ENCODE measurements at places on chromosomes 5 and 9. TPM values are rescaled to one million over a fixed set of nuclear protein-coding genes. Genes with fewer than 3 reads are reported as not detected.

The FBP1 gene
- 5.1 TPM for total RNA-seq

The HMCN2 gene
- 20.7 TPM for total RNA-seq

The OR2Y1 gene
- not detected for total RNA-seq

The TMEM174 gene
- not detected for total RNA-seq

The PCA3 gene
- 0.20 TPM for total RNA-seq

The ST8SIA4 gene
- total RNA-seq = 10.9 TPM

The IL4 gene
- not detected for total RNA-seq

The MLLT3 gene
- total RNA-seq = 16.9 TPM

The FCN2 gene
- total RNA-seq = 0.39 TPM

The SOHLH1 gene
- total RNA-seq = not detected

The GPRIN1 gene
- 4.8 TPM for total RNA-seq

The DBH gene
- under 0.01 TPM for total RNA-seq

The NPR2 gene
- 31.5 TPM for total RNA-seq

The SLC45A2 gene
- 0.39 TPM for total RNA-seq

The PDLIM4 gene
- total RNA-seq = 20.6 TPM

The UBQLN1 gene
- total RNA-seq = 102 TPM

The SLC1A1 gene
- total RNA-seq = 1.3 TPM

The OR13F1 gene
- total RNA-seq = not detected

The ADRA1B gene
- total RNA-seq = 0.79 TPM

The KIF12 gene
- 2.3 TPM for total RNA-seq

The PCDHGB2 gene
- 3.3 TPM for total RNA-seq

The BHMT2 gene
- total RNA-seq = 3.0 TPM

The GRIA1 gene
- 2.5 TPM for total RNA-seq

The TRMO gene
- 10.6 TPM for total RNA-seq

The ORM1 gene
- total RNA-seq = 4.8 TPM

The BAAT gene
- not detected for total RNA-seq

The EIF4E1B gene
- not detected for total RNA-seq

The PCDHA12 gene
- total RNA-seq = 0.20 TPM

The ST6GALNAC6 gene
- 19.5 TPM for total RNA-seq

The PCDHB13 gene
- 2.9 TPM for total RNA-seq

The BARHL1 gene
- total RNA-seq = not detected

Measured in skin of body (tissue), 3 donors.